Activated CD4-positive, alpha-beta memory T cell treated with anti-CD3 and anti-CD28 coated beads for 36 hours (primary cell): ENCODE measurements at places on chromosomes 12 and 14.

DNA sequence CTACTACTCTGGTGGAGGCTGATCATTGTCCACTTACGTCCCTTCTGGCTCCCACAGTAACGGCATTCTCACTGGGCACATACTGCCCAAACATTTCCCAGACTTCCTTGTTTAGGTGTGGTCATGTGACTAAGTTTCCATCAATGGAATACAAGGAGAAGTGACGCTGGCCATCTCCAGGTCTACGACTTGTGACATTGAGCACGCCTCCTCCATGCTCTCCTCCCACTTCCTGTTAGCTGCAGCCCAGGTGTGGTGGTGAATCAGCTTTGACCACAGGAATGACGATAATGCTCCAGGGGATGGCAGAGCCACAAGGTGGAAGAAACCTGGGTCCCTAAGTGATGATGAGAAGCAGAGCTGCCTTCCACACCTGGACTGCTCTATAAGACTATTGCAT lies 6.0 kb upstream of the SLC24A4 start:
- peak; percentile 31 for DNase-seq

DNA sequence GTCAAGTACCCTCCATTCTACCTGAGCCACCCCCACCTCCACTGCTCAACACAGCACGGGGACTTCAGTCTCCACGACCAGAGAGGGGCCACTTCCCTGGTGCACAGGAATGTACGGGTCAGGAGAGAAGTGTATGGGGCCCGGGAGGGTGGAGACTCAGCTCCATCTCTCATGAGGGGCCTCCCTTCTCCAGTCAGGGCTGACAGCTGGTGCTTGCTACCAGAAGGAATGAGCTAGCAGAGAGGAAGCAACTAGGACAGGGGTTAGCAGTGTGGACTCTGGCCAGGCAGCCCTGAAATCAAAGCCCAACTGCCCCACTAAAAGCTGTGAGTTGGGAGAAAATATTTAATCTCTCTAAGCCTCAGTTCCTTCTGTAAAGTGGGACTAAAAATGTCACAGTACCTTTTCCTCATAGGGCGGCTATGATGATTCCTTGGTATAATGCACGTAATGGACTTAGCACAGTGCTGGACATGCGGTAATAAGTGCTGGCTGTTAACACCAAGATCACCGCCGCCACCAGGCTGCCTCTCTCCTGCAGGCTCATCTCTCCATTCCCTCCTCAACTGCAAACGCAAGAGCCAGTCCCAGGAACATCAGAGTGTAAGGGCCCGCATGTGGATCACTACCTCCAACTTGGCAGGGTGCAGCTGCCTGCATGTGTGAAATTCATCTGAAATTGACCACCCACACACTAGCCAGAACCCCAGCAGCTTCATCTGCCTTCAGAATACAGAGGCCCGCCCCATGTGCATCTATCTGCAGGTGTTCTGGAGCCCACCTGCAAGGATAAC lies 14.6 kb downstream of the ACTN1 start:
- DNase-seq, result no peak

- DNase-seq, result no peak
These were observed 188.0 kb upstream of the MDGA2 start for GRCh38 chr14:47863441-47863840.

DNA sequence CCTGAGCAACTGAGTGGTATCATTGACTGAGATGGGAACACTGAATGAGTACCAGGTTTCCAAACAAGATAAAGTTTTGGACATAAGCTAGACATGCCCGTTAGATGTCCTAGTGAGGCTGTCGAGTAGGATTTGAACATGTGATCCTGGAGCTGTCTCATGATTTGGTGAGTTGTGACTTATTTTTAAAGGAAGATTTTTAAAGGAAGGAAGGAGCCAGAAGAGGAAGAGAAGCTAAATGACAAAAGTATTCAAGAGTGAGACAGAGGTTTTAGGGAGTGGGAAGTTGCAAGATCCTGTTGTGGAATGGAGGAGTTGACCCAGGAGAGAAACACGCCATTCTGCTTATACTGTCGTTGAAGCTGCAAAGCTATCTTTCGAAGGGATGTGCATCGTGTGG lies 82.1 kb downstream of the SAMD4A start:
- DNase-seq, result no peak

DNA sequence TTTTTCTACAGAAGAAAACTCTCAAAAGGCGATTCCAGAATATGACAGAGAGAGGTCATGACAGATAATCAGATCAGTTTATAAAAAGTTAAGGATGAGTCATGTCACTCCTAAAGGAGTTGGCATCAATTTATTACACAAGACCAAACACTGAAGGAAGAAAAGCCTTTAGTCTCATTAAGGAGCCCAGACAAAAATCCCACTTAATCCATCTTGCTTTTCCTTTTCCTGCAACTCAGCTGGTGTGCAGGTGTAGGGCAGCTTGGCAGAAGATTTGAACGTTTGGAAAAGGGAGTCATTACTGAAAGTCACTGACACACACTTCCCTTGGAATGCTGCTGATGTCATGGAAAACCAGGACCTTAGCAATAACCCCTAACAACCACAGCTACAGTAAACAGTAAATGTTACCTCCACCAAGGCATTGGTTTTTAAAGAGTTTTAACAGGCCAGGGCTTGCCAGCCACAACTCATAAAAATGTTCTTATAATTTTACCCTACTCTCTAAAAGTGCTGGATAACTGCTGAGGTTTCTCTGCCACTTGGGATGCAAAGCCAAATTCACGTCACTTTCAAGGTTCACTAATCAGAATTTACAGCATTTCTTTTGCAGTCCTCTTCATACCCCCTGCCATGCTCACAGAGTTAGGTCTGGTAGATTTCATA lies 320.6 kb downstream of the RAD51B start:
- DNase-seq, result no peak

DNA sequence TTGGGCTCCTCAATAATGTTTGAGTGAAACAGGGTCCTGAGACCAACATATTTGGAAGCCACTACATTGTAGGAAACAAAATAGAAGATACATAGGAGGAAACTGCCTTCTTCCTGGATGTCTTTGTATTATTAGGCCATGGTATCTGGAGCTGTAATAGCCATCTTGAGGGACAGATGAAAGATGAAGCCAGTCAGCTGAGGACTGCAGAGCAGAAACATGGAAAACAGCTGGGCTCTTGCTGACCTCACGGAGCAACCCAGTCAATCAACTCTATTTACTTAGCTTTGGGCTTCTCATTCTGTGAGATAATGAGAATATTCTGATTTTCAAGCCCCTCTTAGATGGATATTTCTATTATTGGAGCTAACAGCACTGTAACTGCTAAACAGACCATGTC lies 962.4 kb downstream of the BCL11B start:
- no peak for DNase-seq

- peak; percentile 72 for DNase-seq
These were observed 446 bp downstream of the PPP1R12A start for GRCh38 chr12:79934281-79935020.

DNA sequence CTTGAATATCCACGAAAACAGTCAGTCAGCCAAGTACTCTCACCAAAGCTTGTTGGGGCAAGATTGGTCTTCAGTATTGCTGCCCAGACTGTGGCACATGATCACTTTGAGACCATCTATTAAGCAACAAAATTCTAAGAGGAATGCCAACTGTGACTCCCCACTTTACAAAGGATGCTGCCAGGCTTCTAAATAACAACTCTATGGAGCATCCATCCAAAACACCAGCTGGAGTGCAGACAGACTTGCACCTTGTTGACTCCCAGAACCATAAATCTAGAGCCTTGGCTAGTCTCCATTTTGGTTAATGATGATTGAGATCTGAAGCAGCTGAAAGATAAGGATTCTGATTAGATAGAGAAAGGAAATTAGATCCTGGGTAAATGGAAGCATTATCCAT lies 132.8 kb downstream of the DIO2 start:
- no peak for DNase-seq

DNA sequence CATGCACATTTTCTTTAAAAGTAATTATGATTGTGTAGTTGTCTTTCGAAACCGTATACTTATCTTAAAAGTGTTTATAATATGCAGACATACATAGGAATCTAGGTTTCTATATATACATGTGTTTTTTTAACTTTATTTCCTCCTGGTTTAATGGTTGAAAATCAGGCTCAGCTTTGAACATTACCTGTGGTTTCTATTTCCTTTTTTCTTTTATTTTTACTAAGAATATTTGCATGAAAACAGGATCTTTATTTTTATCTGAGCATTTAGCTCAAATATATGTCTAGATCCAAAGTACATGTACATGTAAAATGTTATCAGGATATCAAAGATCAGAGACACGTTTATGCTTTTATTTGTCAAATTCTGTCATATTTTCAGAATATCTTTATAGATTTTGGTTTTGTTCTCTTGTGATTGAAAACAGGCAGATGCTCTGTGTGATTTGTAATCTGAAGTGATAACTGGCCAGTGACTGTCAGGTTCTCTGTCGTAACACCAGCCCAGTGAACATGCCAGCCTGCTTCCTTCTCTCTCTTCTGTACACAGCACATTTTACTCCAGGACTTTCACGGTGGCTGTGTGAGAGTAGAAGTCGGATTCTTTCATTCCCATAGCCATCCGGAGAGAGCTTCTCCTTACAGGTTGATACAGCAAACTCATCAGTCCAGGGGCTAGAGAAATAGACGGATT lies 13.7 kb downstream of the TCTN1 start:
- no peak for DNase-seq

DNA sequence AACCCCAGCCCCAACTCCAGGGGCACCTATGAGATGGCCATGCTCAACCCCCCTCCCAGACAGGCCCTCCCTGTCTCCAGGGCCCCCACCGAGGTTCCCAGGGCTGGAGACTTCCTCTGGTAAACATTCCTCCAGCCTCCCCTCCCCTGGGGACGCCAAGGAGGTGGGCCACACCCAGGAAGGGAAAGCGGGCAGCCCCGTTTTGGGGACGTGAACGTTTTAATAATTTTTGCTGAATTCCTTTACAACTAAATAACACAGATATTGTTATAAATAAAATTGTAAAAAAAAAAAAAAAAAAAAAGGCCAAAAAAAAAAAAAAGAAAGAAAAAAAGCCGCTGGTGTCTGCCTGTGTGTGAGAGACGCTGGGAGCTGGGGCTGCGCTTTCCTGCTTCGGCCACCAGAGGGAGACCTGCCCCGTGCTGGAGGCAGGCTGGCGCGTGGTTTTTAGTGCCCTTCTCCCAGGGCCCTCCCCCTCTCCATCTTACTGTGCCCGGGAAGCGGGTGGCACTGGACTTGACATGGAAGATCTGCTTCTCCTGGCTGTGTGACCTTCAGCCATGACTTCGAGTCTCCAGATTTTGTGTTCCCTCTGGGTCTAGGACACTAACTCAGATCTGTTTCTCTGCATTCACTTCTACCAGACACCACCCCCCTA lies 3.4 kb upstream of the NXPH4 start:
- peak; percentile 90 for DNase-seq

DNA sequence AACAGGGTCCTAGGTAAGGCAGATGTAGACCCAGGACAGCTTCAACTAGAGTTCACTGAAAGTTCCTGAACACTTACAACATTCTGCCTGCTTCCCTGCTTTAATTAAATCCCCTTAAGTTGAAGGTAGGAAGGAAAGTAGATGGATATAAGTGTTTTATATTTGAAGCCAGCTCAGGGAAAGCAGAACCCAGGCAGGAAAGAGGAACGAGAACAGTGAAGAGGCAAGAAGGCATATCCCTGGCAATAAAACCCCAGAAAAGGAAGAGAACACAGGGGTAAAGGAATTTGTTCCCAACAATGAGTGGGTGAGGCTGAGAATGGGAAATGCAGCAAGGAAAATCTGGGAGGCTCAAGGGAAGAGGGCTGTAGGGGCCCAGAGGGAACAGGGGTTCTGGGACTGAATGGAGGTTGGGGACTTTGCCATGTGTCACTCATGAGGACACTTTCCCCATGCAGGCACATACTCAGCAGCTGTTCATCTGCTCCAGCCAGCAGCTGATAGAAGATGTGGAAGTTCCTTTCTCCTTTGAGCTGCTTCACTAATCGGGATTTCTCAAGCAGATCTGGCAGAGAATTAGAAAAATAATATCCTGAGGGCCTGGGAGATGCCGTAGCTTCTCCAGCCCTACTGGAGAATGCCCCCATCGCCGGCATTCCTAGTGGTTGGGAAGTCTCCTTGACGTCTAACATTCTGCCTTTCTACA lies 3.7 kb downstream of the MYO1A start:
- DNase-seq, result no peak

DNA sequence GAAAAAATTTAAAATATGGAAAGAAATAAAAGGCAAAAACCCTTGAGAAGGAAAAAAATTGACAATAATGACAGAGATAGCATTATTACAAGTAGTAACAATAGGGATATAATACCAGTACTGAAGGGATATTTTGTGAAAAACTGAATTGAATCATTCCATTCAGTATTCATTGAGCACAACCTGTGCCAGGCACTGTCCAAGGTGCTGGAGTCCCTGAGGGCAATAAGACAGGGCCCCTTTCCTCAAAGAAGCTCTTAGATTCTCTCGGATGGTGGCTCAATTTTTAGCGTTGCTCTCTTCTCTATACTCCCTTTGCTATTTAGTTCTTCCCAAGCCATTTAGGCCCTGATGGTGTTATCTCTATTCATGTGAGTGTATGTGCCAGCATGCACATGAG lies 34.3 kb upstream of the GAS2L3 start:
- peak; percentile 31 for DNase-seq

GRCh38 chr12:46983959-46984841 lies 95.2 kb upstream of the PCED1B start:
- peak; percentile 40 for DNase-seq

DNA sequence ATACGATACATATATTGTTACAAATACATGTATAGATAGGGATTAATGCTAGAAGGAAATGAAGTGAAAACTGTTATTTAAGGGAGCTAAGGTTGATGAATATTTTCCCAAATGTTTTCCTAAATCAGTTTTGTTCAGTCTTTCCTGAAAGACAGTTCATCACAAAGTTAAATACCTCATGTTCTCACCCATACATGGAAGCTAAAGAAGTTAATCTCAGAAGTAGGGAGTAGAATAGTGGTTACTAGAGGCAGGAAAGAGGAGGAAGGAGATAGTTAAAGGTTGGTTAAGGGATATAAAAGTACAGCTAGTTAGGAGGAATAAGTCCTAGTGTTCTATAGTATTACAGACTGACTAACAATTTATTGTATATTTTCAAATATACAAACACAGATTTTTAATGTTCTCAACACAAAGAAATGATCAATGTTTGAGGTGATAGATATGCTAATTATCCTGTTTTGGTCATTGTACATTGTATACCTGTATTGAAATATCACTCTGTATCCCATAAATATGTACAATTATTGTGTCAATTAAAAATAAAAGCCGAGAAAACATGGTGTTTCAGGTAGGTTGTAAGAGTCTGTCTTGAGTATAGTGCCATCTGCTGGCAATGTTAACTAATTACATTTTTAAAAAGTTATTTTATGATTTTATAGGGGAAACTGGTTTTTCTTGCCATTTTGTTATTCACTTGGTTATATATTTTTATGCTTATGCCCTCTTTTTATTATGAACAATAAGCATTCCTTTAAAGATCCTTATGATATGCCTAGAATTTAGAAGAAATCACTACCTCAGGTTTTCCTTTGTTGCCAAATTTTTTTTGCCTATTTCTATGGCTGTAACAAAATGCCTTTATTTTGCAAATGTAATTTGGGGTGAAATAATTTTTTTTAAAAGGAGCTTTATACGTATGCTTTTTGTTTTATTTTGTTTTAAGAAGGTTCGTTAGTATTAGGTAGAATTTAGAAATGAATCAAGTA lies 26.9 kb downstream of the ZDHHC17 start:
- no peak for DNase-seq

- no peak for DNase-seq
These were observed 45.3 kb downstream of the WASHC3 start for GRCh38 chr12:102016472-102016871.

GRCh38 chr12:6182279-6182898 lies 17.8 kb upstream of the CD9 start:
- DNase-seq, result no peak
